ENCODE measurements at places on chromosomes 16 and 17.

- no peak for DNase-seq
Measured at GRCh38 chr16:49437344-49437743, 63.7 kb downstream of the C16orf78 start.

DNA sequence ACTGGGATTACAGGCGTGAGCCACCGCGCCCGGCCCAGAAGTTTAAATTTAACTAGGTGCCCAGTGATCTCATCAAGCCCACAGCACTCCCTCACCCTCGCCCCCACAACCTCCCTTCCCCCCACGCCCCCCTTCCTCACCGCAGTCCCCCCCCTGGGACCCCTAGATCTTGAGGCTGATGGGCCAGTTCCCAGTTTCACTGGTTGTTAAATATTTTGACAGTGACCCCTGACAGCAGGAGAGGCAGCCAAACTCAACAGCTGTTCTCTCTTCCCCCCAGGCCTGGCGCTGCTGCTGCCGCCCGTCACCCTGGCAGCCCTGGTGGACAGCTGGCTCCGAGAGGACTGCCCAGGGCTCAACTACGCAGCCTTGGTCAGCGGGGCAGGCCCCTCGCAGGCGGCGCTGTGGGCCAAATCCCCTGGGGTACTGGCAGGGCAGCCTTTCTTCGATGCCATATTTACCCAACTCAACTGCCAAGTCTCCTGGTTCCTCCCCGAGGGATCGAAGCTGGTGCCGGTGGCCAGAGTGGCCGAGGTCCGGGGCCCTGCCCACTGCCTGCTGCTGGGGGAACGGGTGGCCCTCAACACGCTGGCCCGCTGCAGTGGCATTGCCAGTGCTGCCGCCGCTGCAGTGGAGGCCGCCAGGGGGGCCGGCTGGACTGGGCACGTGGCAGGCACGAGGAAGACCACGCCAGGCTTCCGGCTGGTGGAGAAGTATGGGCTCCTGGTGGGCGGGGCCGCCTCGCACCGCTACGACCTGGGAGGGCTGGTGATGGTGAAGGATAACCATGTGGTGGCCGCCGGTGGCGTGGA is 15.6 kb downstream of the QPRT start:
- peak; percentile 48 for DNase-seq

DNA sequence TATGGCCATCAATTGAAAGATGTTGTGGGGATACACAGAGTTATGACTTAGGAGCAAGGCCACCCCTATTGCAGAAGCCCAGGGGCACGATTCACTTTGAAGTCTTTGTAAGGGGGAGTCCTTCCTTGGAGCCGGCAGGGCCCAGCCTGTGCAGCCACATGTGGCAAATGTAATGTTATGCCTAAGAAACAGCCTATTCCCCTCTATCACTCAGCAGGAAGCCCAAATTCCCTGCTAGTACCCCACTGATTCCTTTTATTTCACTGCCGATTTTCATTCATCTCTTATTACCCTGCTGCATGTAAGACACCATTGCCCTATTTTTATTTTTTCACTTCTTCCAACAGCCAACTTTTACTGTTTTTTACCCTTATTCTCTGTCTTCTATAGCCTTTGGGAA is 233.2 kb downstream of the PMP22 start:
- no peak for DNase-seq

DNA sequence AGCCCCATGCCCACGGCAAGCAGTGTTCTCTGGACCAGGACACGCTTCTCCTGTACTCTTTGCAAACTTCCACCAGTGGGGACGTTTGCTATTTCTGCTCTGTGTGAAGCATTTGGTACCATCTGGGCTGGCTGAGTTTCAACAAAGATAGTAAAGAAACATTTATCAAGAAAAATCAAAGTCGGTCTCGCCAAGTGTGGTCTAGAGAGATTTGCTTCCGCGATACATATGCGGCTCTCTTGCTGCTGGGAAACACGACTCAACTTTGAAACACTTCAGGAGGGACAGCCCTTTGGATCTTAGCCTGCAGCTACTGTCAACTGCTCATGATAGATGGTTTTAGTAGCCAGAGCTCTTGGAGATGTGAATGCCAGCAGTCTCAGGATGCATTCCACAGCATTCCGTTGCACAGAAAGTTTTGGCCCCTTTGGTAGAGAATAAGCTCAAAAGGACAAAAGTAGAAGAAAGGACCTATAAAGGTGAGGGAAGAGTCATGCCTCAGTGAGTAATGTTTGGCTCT is 168.2 kb upstream of the CACNG3 start:
- no peak for DNase-seq

- no peak for DNase-seq
Measured at GRCh38 chr17:77312786-77313599, 172.2 kb downstream of the SEC14L1 start.

DNA sequence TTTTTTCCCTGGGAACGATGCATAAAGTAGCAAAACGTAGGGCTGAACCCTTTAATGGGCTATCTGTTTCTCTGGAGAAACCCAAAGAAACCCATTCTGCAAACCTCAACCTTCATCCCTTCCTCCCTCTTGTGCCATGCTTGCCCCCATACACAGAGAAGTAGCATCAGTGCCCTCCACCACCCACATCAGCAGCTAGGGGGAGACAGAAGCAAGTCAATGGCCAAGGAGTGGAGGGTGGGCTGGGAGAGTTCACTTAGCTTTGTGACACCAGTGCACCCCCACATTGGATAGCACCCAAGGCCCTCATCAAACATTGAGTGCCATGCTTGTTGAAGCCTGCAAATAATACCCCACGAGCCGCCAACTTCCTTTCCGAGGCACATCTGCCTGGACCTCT is 282.4 kb downstream of the ABCC12 start:
- DNase-seq, result peak; percentile 3

- no peak for DNase-seq
Measured at GRCh38 chr16:19468300-19468699, 50.6 kb downstream of the TMC5 start.

GRCh38 chr17:41464173-41464572 is 3.0 kb downstream of the KRT32 start:
- DNase-seq, result no peak

GRCh38 chr17:50946223-50946890 is 80.2 kb upstream of the TOB1 start:
- DNase-seq, result no peak

DNA sequence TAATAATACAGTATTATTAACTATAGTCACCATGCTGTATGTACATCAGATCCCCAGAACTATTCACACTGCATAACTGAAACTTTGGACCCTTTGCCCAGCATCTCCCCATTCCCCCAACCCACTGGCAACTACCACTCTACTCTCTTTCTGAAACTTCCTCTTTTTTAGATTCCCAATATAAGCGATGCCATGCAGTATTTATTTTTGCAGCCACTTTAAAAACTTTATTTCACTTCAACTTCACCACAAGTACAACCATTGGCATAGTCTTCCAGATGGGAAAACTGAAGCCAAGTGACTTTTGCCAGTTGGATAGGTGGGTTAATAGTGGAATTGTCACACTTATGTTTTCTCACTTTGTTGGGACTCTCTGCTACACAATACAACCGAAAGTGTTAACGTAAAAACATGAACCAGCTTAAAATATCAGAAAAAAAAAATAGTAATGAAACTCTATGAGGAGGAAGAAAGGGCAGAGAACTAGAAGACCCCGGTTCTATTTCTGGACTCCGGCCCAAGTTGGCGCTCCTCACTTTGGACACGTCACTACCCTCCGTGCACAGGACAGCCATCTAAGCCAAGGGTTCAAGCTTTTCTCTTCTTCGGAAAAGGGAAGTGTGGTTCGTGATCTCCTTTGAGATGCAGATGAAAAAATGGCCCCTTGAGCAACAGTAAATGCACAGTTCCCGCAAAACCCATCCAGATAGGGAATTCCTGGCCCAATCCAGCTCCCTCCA is 743 bp downstream of the SHCBP1 start:
- peak; percentile 10 for DNase-seq

- DNase-seq, result no peak
Measured at GRCh38 chr17:39104657-39105056, 46.8 kb downstream of the PLXDC1 start.

DNA sequence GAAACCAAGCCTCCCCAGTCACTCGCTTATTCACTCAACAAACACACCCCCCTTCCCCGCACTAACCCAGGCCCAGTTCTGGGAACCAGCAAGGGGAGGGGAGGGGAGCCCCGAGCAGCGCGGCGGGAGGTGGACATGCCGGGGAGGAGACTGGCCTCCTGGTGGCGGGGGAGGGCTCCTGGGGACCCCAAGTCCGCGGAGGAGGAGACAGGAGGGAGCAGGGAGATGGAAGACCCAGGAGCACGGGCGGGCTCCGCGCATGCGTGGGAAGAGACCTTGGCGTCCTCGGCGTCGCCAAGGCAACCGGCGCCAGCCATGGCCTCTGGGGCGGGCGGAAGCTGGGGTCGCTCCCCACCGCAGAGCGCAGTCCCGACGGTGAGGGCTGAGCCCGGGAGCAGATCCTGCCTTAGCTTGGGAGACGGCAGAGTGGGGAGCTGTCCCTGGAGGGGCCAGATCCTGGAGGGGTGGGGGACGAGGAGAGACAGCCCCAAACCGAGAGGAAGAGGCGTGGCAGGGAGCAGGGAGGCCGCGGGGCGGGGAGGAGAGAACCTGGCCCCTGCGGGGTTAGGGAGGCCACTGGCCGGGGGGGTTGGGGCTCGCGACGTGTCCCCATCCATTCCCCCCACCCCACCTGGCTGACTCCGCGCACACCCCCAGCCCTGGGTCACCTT is at the start of gene PRR29:
PRR29 (plus strand) TSS at position 302 of the 671 bp plus-strand sequence; CDS start at position 316, 14 bp downstream.
- DNase-seq, result peak; percentile 89

- DNase-seq, result peak; percentile 25
Measured at GRCh38 chr17:7355053-7355452, at the start of gene TMEM95. Gene TMEM95 (plus strand): TSS chr17:7355156. CDS start chr17:7355205, 49 bp downstream.

- DNase-seq, result no peak
Measured at GRCh38 chr16:75235721-75236193, 15.7 kb downstream of the BCAR1 start.

DNA sequence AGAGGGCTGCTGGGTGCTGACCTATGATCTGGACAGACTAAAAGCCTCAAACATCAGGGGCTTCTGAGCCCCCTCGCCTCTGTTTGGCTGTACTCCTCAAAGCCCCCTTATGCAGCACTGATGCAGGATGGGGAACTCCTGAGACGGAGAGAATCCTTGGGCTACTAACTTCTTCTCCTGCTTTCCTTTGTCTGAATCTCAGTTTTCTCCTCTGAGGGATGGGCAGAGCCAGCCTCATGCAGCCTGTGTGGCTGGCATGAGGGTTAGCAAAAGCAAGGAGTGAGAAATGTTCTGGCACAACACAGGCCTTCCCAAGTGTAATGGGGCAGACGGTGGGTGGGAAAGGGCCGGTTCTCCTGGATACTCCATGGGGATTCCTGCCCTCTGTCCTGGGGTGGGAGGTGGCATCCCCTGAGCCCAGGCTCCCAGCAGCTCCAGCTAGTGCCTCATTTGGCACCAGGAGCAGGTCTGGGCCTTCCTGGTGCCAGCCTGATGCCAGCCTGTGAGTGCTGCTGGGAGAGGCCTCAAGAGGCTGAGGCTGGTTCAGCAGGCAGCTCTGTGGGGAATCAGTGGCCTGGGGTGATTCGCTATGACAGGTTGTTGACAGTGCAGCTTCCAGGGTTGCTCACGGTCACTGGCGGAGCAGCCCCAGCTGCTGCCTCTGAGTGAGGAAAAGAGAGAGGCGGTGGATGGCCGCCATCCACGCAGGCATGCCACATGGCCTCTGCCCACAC is 4.0 kb upstream of the BRD7 start:
- DNase-seq, result peak; percentile 72

GRCh38 chr16:5826332-5826731 is 728.7 kb upstream of the EEF2KMT start:
- no peak for DNase-seq

- no peak for DNase-seq
Measured at GRCh38 chr17:5513628-5514027, 27.3 kb downstream of the MIS12 start.

DNA sequence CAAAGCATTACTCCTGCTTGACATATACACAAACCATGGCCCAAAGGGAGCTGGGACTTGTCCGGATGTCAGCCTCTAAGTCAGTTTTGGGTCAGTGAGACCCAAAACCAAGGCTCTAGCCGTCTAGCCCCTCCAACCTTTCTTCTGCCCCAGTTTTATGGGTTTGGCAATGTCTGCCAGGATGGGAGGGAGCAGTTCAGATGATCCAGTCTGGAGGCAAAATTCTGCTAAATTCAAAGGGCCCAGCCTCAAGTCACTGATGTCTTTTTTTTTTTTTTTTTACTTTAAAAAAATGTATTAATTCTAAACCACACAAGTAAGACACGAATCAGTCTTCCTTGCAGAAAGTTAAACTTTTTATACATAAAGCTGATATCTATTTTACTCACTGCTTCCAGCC is 8.6 kb downstream of the NLRC5 start:
- DNase-seq, result no peak

GRCh38 chr16:50502616-50503011 is 45.6 kb upstream of the NKD1 start:
- peak; percentile 68 for DNase-seq

GRCh38 chr17:28370035-28370743 is at the start of gene VTN:
Gene VTN (minus strand): TSS chr17:28370307. CDS start chr17:28370203, 104 bp downstream.
- DNase-seq, result peak; percentile 27

- DNase-seq, result no peak
Measured at GRCh38 chr17:42844271-42844670, at the start of gene AOC2. Gene AOC2 (plus strand): TSS chr17:42844580. CDS start chr17:42844627, 47 bp downstream.

- peak; percentile 50 for DNase-seq
Measured at GRCh38 chr16:684961-685696, 995 bp upstream of the JMJD8 start.

- DNase-seq, result no peak
Measured at GRCh38 chr17:55159251-55159650, 105.5 kb upstream of the HLF start.

- DNase-seq, result no peak
Measured at GRCh38 chr17:75897160-75898019, 639 bp upstream of the TRIM65 start.

DNA sequence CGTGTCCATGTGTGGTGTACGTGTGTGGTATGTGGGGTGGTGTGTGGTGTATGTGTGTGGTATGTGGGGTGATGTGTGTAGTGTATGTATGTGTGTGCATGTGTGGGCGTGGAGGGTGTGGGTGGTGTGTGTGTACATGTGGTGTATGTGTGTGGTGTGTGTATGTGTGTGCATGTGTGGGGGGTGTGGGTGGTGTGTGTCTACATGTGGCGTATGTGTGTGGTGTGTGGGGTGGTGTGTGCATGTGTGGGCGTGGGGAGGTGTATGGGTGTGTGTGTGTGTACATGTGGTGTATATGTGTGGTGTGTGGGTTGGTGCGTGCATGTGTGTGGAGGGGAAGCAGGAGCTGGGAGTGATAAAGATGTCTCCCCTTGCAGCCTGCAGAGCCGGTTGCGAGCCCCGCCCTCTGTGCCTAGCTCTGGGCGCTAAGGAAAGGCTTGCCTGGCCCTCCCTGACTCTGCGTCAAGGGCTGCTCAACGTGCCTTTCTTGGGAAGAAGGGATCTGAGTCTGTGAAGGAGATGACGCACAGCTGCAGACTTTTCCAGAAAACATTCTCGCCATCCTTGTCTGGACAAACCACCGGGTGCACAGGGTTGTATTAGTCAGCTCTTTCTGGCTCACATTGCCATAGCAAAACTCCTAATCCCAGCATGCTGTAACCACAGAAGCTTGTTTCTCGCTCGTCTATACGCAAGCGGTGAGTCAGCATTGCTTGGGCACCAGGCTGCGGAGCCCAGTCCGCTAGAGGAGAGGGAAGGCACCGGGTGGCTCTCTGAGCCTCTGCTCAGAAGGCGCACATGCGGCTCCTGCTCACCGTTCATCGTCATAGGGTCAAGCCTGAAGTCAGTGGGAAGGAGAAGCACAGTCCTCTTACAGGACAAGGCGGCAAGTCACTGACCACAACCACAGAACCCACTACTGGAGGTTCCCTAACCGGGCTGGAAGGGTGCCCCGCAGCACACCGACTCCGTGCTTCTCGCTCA is 2.0 kb upstream of the CD300H start:
- peak; percentile 13 for DNase-seq

- DNase-seq, result no peak
Measured at GRCh38 chr16:7614021-7614795, 281.6 kb downstream of the RBFOX1 start.

- no peak for DNase-seq
Measured at GRCh38 chr16:12431561-12431960, 372.1 kb downstream of the CPPED1 start.
